Spinal cord (tissue), 10 donors: ENCODE measurements at places on chromosomes 3 and 15. TPM values are rescaled to one million over a fixed set of nuclear protein-coding genes. Genes with fewer than 3 reads are reported as not detected.

Gene RCCD1
- 16.9 TPM for total RNA-seq

Gene PLA2G4E
- total RNA-seq: not detected

Gene EEF1AKMT4
- total RNA-seq: 0.40 TPM

Gene DAZL
- not detected for total RNA-seq

Gene P2RY13
- total RNA-seq: 5.8 TPM

Gene LRRIQ4
- 0.28 TPM for total RNA-seq

- DNase-seq: peak; percentile 35
Observed at GRCh38 chr3:147419781-147420224, 10.6 kb downstream of the ZIC1 start.

DNA sequence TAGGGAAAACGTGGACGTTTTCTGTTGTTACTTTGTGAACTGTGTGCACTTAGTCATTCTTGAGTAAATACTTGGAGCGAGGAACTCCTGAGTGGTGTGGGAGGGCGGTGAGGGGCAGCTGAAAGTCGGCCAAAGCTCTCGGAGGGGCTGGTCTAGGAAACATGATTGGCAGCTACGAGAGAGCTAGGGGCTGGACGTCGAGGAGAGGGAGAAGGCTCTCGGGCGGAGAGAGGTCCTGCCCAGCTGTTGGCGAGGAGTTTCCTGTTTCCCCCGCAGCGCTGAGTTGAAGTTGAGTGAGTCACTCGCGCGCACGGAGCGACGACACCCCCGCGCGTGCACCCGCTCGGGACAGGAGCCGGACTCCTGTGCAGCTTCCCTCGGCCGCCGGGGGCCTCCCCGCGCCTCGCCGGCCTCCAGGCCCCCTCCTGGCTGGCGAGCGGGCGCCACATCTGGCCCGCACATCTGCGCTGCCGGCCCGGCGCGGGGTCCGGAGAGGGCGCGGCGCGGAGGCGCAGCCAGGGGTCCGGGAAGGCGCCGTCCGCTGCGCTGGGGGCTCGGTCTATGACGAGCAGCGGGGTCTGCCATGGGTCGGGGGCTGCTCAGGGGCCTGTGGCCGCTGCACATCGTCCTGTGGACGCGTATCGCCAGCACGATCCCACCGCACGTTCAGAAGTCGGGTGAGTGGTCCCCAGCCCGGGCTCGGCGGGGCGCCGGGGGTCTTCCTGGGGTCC is at the start of gene TGFBR2:
TGFBR2 (plus strand) TSS at position 301 of the 731 bp plus-strand sequence; CDS start at position 584, 283 bp downstream.
- DNase-seq: peak; percentile 85

DNA sequence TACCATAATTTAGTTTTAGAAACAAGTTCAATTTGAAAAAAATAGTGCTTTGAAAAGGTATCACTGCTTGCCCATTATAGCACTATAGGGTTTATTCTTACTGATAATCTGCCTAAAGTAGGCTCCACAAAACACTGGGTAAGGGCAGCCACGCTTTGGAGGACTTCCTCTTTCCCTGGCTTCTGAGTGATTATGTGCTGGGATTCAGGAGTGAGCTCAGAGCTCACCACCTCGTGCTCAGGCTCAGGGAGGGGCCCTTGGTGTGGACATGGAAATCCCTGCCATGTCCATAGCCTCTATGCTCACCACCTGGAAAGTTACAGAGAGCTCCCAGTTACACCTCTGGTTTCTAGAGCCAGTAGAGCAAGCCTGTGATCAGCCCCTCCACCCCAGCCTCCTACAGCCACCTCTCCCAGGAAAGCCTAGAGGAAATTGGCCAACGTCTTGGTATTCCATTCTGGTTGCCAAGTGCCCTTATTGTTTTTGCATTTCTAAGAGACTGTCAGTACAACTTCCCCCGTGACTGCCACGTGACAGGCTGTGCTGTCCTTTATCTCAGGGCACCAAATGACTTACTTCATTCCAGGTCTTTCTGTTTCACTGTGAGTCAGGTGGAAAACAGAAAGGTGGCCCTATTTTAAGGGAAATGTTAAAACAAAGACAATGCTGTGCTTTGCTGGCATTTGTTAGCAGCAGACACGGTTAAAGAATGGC is 316.0 kb downstream of the RORA start:
- peak; percentile 58 for DNase-seq

GRCh38 chr3:41431386-41431785 is 232.1 kb downstream of the CTNNB1 start:
- DNase-seq: no peak

GRCh38 chr15:59299929-59300617 is 72.6 kb downstream of the MYO1E start:
- DNase-seq: peak; percentile 30

- no peak for DNase-seq
Observed at GRCh38 chr3:172270557-172271166, 177.6 kb downstream of the GHSR start.

GRCh38 chr3:79490165-79491028 is 277.4 kb downstream of the ROBO1 start:
- peak; percentile 76 for DNase-seq

- DNase-seq: no peak
Observed at GRCh38 chr3:188287339-188287738, 133.4 kb downstream of the LPP start.

DNA sequence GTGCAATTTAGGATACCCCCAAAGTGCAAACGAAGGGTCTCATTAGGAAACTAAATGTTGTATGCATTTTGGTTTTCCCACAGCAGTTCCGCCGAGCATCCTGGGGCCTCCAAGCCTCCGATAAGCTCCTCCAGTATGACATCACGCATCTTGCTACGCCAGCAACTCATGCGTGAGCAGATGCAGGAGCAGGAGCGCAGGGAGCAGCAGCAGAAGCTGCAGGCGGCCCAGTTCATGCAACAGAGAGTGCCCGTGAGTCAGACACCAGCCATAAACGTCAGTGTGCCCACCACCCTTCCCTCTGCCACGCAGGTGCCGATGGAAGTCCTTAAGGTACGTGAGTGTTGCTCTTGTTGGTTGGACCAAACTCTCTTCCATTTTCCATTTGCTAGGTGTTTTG is 120.5 kb upstream of the SAMMSON start:
- no peak for DNase-seq
